ENCODE measurements at places on chromosomes 4 and X. TPM values are rescaled to one million over a fixed set of nuclear protein-coding genes. Genes with fewer than 3 reads are reported as not detected.

Gene CT45A6
- total RNA-seq = not detected

Gene XAGE2
- total RNA-seq = not detected

Gene STK32B
- 53.6 TPM for total RNA-seq

Gene NDP
- total RNA-seq = 24.3 TPM

Gene DLG3
- 84.8 TPM for total RNA-seq

Gene HCCS
- total RNA-seq = 7.4 TPM

Gene GPM6B
- total RNA-seq = 323 TPM

Gene SMIM10L2A
- 9.1 TPM for total RNA-seq

Gene TMPRSS11D
- total RNA-seq = not detected

Gene COL4A5
- total RNA-seq = 15.2 TPM

Gene NUP62CL
- total RNA-seq = 0.74 TPM

Gene SYTL5
- total RNA-seq = 2.5 TPM

Gene PRR32
- total RNA-seq = not detected

Gene REPS2
- total RNA-seq = 14.8 TPM

Gene HMGN5
- total RNA-seq = 3.4 TPM

Gene GABRG1
- total RNA-seq = 21.9 TPM

Gene PFKFB1
- total RNA-seq = 0.25 TPM

Gene MAGEC1
- total RNA-seq = not detected

Gene EDA2R
- total RNA-seq = 0.49 TPM

Gene USP17L29
- not detected for total RNA-seq

Gene GAGE1
- not detected for total RNA-seq

Gene FGF13
- total RNA-seq = 80.9 TPM

Gene VSIG1
- 0.74 TPM for total RNA-seq

Gene CACNA1F
- total RNA-seq = not detected

Gene PPARGC1A
- 3.9 TPM for total RNA-seq

Gene PPP4R3C
- not detected for total RNA-seq

Gene PLAC8
- total RNA-seq = 0.49 TPM

Gene FAM184B
- total RNA-seq = 4.4 TPM

Gene TADA2B
- 17.0 TPM for total RNA-seq

Gene XG
- total RNA-seq = not detected

Gene QDPR
- total RNA-seq = 36.4 TPM

Gene TMEM33
- 38.4 TPM for total RNA-seq

Gene NIPAL1
- 2.0 TPM for total RNA-seq

Gene PPEF2
- under 0.01 TPM for total RNA-seq

Gene RBPJ
- 58.8 TPM for total RNA-seq

Gene DRP2
- total RNA-seq = 4.7 TPM

Gene RHOXF2B
- total RNA-seq = not detected

Gene SH2D1A
- total RNA-seq = 0.25 TPM

Gene CCSER1
- 122 TPM for total RNA-seq

Gene GAGE2A
- not detected for total RNA-seq

Gene RGN
- total RNA-seq = 4.9 TPM

Gene FRMPD4
- total RNA-seq = 32.2 TPM
